ENCODE measurements at places on chromosomes 4 and X. TPM values are rescaled to one million over a fixed set of nuclear protein-coding genes. Genes with fewer than 3 reads are reported as not detected.

GRCh38 chr4:133637161-133637560 is 488.1 kb downstream of the PCDH10 start:
- DNase-seq, result no peak

- DNase-seq, result no peak
Measured at GRCh38 chrX:25020391-25020904, 4.7 kb upstream of the ARX start.

DNA sequence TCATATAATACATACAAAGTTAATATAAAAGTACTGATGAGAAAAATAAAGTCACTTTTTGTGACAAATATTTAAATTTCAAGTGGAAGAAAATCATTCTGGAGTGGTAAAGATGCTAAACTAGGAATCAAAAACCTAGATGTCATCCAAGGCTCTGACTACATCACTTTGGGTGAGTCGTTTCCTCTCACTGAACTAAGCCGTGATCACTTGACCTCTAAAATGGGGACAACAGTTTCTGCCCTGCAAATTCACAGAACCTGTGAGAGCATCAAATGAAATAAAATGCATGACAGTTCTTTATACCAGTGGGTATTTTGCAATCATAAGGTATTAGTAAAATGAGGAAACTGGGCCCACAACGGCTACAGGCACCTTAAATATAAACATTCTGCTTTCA is 63.8 kb downstream of the PRDM5 start:
- no peak for DNase-seq

DNA sequence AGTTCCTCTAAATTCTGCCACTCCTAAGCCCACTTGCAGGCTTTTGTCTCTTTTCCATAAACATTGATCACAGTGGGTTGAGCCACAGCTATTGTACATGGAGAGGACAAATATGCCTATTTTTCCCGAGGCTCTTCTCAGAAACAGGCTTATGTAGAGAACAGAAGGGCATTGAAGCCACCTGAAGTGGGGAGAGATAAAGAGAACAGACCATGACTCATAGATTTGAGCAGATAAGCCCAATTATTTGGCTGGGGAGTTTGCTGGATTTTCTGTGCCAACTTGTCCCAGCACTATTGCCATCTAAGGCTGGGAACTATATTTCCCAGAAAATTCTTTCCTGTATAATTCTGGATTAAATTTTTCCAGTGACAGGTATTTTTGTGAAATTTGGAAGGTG is 446.1 kb upstream of the RPS6KA3 start:
- DNase-seq, result no peak

- no peak for DNase-seq
Measured at GRCh38 chr4:26613237-26613636, 29.4 kb downstream of the TBC1D19 start.

- no peak for DNase-seq
Measured at GRCh38 chrX:77436271-77436670, 10.9 kb upstream of the FGF16 start.

- DNase-seq, result no peak
Measured at GRCh38 chr4:144650311-144651005, 4.5 kb downstream of the HHIP start.

MAGEB2 gene
- not detected for total RNA-seq

RHOXF2 gene
- total RNA-seq, result not detected

PLS3 gene
- total RNA-seq, result 399 TPM

Data from renal cortical epithelial cell (primary cell).